ENCODE measurements at places on chromosomes 4 and X.

DNA sequence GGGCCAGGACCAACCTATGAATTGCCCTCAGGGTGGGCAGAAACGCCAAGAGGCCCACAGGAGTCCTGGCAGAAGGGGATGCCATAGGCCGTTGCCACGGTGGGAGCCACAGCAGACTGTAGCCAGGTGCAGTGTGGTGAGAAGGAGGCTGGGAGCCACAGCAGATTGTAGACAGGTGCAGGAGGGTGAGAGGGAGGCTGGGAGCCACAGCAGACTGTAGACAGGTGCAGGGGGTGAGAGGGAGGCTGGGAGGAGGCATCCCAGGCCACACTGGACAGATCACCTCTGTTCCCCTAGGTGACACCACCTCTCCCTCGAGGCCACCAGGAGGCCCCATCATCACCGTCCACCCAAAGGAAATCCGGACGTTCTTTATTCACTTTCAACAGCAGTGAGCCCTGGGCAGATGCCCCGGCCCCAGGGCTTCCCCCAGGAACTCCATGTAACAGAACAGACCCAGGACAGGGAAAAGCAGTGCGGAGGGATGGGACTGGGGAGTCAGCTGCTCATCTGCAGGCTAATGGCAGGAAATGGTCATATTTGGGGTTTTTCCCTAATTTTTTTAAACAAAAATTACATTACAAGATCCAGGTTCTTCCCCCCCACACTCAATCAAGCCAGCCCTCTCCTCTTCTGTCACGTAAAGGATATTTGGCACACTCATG lies 19.5 kb upstream of the MRFAP1 start:
- DNase-seq = no peak

DNA sequence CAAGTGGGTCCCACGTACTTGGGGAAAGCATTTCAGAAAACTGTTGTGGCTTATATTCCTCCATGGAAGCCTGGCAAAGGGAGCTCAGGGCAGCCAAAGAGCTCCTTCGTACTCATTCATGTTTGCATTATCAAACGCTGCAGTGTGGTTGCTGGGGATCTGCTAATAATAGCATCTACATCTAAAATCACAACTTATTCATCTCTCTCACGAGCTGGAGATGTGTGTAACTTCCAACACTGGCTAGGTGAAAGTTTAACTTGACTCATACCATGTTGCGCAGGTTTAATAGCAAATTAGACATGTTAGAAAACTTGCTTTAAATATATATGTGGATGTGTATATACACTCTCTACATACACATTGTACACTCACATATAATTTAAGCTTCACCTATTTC lies 415.1 kb downstream of the AFF2 start:
- DNase-seq = no peak

GRCh38 chr4:42460043-42460442 lies 62.8 kb downstream of the SHISA3 start:
- no peak for DNase-seq

- DNase-seq = no peak
Measured at GRCh38 chrX:29541038-29541437, 674.3 kb upstream of the MAGEB2 start.

DNA sequence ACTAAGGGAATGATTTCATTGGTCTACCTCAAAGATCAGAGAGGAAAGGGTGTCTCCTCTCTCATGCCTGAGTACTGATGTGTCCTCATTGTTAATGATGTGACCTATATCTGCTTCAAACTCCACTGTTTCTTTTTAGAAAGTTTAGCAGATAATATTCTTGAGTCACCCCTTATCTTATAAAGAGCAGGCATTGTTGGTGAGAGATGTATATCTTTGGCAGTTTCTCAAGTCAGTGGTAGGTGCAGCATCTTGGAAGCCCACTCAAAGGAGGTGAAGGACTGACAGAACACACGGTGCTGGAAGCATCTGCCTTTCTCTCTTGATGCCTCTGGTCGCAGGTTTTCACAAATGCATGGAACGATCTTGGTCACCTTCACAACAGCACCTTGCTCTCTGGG lies 71.2 kb downstream of the ZNF518B start:
- no peak for DNase-seq

- DNase-seq = no peak
Measured at GRCh38 chr4:113142351-113142750, 92.9 kb downstream of the ANK2 start.

DNA sequence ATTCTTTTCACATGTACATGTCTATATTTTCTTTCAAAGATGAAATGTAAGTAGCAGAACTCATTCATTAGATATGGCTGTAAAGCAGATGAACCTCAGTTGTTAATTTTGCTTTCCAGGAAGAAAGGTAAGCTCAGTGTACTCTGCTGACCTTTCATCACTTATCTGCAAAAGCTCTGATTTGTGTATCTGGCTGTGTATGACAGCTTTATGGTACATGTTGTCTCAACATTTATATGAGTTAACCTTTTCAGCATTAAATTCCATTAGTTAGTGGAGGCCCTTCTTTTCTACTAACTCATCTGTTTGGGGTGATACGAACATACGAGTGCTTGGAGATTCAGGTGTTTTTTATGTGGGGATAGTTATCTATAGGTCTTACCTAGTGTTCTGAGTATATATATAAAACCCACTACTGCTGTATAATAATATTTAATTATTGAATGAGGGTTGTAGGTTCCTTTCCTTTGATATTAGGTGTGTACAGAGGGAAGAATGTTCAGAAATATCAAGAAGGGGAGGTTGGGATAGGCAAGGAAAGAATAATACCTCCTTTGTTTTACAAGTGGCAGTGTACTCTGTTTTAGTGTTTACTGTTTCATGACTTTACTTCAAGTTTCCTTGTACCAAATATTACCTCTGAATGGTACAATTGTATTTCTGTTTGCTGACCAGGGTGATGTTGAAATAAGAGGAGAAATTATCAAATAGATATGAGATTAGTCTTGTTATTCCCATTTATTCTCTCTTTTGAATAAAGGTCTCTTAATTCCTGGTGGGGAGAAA lies 395.5 kb downstream of the ARHGAP24 start:
- no peak for DNase-seq

- no peak for DNase-seq
Measured at GRCh38 chr4:2954358-2955185, 8.6 kb downstream of the NOP14 start.

- DNase-seq = peak; percentile 15
Measured at GRCh38 chrX:2819345-2820135, 9.2 kb upstream of the GYG2 start.

GRCh38 chr4:8167815-8168214 lies 9.2 kb upstream of the ABLIM2 start:
- DNase-seq = no peak

DNA sequence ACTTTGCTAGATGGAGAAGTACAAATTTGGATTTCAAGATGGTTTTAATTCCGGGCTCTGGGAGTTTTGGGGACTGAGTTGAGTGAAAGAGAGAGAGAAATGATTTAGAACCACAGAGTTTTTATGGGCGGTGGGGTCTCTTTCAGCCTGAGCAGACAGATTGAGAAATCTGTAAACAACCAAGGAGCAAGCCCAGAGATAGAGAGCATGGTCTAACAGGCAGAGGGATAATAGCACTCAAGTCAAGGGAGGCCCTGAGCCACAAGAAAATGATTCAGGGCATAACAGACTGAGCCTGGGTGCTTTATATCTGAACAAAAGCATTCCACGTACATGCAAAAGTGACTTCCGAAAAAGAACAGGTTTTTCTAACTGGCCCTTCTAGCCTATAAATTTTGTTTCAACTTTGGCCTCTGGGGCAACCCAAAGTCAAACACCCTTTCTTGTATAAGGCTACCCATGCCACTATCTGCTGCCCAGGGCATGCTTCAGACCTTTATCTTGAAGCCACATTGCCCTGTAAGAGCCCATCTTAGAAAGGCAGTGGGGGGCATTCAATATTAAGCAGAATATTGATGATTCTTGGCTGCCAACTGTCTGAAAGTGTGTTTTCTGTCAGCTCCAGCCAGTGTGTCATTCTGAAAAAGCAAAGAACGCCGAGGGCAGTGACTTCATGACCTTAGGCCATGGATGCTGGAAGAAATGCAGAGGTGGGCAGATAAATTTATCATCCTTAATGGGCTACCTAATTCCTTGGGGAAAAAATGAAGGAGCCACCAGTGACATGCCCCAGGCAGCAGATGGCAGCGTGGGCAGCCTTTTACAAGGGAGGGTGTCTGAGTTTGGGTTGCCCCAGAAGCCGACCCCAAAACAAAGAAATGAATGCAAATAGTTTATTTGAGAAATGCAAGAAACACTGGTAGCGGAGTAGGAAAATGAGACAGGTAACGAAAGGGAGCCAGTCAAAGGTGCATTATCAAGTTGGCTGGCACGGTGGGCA lies 637.6 kb downstream of the MID1IP1 start:
- DNase-seq = no peak

DNA sequence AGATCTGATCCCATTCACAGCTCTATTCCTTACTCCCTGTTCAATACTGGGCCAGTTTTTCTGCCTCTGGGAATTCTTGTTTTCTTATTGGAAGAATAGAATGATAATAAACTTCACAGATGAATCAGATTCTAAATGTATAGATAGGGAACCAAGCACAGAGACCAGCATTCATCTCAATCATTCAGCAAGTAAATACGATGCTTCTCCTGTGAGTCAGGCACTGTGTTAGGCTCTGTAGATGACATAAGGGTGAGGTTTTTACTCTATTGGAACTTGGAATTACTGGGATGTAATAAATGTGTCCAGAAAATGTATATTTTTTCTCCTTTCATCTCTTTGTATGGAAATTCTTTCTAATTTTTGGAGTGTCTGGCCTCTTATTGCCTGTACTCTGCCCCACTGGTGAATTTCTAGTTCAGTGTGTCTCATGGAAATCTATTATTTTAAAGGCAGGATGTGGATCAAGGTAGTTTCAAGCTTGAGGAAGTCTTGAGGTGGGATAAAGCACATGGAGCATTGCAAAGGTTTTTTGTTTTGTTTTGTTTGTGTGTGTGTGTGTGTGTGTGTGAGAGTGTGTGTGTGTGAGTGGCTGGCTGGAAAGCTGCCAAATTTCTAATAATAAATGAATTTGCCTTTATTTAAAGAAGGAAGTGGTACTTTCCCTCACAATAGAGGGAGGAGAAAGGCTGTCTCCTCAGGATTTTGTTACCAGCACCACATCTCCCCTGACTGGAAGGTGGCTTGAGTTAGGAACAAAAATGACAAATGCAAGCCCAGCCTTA lies 117.9 kb upstream of the HS3ST1 start:
- no peak for DNase-seq

DNA sequence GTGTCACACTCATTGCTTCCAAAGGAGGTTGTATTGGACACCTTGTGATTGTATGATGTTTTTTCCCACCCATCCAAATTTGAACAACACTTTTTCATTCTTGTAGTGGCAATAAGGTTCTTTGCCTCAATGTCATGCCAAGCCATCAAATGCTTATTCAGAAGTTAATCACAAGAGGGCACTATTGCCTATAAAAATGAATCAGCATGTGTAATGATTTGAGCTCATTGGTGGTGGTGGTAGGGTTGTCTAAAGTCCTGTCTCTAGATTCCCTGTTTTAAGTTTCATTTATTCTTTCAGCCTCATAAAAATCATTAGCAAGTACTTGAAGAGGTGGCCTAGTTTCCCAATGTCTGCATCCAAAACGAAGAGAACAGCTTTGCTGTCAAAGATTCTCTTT lies 37.0 kb downstream of the IRS4 start:
- peak; percentile 36 for DNase-seq

- no peak for DNase-seq
Measured at GRCh38 chr4:136505020-136505419, 1027.3 kb downstream of the PCDH18 start.

GRCh38 chr4:156941940-156942548 lies 29.6 kb downstream of the PDGFC start:
- DNase-seq = peak; percentile 96

DNA sequence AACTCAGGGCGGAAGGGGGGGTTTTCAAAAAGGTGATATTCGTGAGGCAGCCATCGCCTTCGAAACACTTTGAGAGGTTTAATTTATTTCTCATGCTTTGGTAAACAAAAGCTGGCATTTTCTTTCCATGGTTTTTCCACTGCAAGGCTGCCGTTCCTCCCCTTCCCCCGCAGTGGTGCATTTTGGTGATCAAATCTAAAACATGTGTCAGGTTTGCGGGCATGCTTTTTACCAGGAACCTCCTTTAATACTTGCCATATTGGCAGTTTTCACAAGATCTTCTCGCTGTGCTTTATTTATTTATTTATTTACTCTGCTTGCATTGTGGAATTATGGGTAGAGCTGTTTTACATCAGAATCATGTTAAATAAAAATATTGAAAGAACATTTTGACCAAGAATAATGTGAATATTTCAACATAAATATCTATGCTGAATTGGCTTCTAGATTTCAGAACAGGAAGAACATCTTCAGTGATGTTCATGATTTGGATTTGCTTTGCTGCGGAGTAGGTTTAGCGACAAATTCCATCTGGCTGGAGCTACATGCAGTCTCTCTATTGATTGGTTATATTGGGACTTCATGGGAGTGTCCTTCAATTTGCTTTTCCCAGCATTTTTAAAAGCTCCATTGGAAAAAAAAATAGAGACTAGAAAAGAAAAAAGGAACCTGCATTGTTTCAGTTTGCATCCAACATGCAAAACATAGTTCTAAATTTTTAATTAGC lies 54.4 kb downstream of the STOX2 start:
- no peak for DNase-seq

GRCh38 chr4:154560824-154561231 lies 2.0 kb upstream of the FGB start:
- DNase-seq = peak; percentile 53

GRCh38 chr4:8779490-8779932 lies 92.1 kb downstream of the HMX1 start:
- DNase-seq = no peak

- no peak for DNase-seq
Measured at GRCh38 chr4:74942918-74943253, 10.0 kb downstream of the PARM1 start.

DNA sequence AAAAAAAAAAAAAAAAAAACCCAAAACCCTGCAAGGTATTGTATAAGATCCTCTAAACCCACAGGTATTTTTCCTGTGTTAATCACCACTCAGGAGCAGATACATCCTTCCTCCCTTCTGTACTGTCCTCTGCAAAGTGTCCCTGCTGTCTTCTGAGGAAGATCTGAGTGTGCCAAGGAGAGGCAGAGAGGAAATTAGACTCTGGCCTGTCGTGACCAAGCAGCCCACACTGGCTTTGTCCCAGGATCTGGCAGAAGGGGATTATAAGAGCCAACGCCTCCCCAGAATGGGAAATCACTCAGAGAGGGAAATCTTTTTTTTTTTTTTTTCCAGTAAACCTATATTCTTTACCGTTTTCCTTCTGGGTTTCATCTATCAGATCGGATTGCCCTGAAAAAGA lies 39.6 kb downstream of the PTCHD1 start:
- no peak for DNase-seq

DNA sequence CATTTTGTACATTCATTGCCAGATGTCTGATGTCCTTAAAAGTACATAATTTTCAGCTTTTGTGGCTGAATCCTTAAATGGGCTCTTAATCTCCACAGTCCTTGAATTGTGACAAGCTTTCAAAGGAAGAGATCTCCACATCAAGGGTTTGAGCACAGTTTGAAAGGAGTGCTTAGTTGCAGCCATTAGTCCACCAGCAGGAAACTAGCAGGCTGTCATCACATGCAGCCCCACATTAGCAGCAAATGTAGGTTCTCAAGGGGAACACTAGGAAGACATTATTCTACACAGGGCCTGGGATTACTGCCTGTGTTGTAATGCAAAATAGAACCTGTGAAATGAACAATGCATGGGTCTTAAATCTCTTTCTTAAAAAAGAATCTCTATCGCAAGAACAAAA lies 173.2 kb downstream of the CBLL2 start:
- DNase-seq = no peak

- no peak for DNase-seq
Measured at GRCh38 chr4:188627892-188628291, 488.7 kb downstream of the TRIML1 start.

Data from astrocyte of the spinal cord (primary cell).